ENCODE measurements at places on chromosomes 7 and 10. TPM values are rescaled to one million over a fixed set of nuclear protein-coding genes. Genes with fewer than 3 reads are reported as not detected.
A peak's percentile ranks its signal among the peaks of the same experiment; 100 is the strongest.

- peak; percentile 81 for DNase-seq
These were observed 85.1 kb upstream of the LANCL2 start for GRCh38 chr7:55280031-55280454.

GRCh38 chr7:2802504-2803341 lies 41.4 kb downstream of the GNA12 start:
- DNase-seq, result peak; percentile 70

GRCh38 chr7:28112467-28112866 lies 68.1 kb downstream of the JAZF1 start:
- no peak for DNase-seq

DNA sequence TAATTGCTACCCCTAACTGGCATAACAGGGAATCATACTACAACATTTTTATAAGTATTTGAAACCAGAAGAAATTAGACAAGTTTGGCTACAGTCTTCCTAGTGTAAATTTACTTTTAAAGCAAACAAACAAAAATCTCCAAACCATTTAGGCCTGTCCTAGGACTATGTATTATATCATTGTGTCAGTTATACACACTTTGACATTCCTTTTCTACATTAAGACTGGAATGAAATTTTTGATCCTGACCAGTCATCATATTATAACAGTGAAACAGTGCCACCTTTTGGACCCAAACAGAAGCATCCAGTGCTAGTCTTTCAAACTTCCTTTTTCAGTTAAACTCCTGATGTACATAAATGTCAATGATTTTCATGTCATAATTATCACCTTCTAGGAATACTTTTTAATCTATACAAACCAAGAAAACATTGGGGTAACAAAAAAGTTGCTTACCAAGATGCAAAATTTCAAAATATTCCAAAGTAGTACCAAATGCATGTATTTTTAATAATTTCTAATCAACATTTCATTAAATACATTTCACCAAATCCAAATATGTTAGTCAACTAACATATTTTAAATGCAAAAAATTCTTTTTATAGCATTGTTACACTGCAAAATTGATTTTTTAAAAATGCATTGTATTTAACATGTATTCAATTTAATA lies 75.7 kb downstream of the IMMP2L start:
- peak; percentile 55 for DNase-seq

- DNase-seq, result no peak
These were observed 127.8 kb upstream of the ADCY1 start for GRCh38 chr7:45446195-45446944.

TECPR1 gene
- 20.6 TPM for polyA plus RNA-seq
